ENCODE measurements at places on chromosomes 12 and 14.

DNA sequence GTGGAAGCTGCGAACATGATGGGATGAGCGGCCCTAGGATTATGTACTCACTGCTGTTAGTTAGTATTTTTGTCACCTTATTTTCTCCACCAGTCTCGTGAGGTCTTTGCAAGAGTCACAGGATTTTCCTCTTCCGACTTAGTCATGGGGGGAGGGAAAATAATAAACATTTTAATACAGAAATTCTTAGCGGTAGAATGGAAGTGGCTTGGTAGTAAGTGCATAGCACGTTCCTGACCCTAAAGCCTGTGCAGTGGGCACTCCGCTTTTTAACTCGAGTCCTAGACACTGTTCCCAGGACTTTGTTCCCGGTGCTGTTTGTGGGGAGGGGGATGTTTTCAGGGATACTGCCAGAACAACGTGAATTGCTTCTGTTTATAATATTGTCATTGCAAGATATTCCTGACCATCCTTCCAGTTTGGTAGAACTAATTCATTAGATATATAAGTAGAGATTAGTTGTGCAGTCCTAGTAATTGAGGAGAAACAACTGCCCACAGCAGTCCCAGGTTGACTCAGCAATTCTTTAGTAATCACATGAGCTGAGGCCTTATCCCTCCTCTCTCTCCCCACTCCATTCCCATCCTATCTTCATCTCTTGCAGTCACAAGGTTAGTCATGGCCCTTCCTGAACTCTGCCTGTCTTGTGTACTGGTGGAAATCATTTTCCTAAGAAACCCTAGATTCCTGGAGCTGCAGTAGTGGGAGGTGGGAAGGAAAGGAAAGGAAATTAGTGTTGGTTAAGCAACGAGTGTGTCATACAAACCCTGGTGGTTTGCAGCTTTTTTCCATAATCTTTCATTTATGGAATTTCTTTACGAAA lies 799 bp downstream of the SLC38A6 start:
- DNase-seq: no peak

DNA sequence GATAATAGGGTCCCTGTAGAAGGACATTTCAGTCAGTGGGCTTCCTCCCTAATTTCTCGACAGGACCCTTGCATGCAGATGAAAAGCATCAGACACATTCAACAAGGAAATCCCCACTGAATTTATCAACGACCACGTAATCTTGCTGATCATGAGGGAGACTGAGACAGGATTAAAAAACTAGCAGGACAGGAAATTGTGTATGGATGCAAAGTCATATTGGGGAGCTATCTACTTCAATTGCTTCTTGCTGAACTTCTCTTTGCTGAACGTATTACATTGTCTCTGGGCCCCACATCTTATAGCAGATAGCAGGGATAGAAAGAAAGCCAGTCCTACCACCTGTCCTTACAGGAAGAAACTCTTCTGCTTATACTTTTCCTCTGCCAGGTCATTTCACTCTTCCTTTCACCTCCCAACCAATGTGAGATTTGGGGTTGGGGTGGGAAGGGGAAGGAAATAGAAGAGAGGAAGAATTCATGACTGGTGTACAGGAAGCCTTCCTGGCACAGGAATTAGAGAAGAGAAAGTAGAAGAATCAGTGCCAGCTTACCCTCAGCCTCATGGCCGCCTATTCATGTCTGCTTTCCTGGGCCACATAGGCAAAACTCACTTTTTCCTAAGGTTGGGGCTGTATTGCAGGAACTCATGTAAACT lies 333.3 kb downstream of the ZFP36L1 start:
- no peak for DNase-seq

DNA sequence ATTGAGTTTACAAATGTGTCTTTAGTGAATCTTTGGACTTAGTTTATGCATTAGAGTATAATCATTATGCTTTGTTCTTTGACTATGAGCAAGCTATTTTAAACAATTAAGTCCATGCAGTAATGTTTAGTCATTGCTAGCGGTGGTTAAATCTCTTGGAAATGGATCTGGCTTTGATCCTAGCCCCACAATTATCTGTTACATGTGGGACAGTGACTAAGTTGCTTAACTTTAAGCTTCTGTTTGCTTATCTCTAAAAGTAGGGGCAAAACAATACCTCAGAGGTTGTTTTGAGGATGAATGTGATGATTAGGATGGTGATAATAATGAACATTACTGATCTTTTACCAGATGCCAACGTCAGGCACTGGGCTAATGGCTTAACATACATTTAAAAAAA lies 124.2 kb downstream of the NPAS3 start:
- DNase-seq: no peak

- DNase-seq: no peak
Measured at GRCh38 chr12:80805106-80805505, 88.4 kb downstream of the MYF5 start.

DNA sequence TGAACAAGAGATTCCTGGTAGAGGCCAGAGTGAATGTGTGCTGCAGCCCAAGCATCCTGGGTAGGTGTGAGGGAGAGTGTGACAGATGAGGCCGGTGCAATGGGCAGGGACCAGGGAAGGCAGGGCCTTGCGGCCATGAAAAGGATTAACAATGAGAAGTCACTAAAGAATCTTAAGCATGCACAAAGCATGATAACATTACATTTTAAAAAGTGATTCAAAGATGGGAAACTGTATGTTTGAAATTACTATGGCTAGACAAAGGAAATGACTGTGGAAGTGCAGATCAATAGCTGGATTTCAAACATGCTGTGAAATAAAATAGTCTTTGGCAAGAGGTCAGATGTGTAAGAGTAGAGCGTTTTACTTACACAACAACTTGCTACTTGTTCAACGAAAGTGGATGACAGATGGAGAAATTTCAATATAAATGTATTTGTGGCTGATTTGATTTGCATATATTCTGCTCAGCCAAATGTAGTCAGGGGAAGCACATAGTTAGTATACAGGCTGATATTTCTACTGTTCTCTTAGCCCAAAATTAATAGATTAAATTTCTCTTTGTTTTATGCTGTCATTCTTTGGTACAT lies 175.5 kb downstream of the CCDC59 start:
- no peak for DNase-seq

- no peak for DNase-seq
Measured at GRCh38 chr12:32586390-32586789, 92.7 kb upstream of the DNM1L start.

- no peak for DNase-seq
Measured at GRCh38 chr12:117361905-117362304, 479 bp upstream of the NOS1 start.

All from activated T-cell treated with anti-CD3 and anti-CD28 coated beads, Interleukin-2, amount 50 U/mL, for 48 hours (primary cell).